ENCODE measurements at places on chromosomes 11 and 22.

GRCh38 chr11:116518141-116518540 lies 254.6 kb downstream of the BUD13 start:
- no peak for DNase-seq

- no peak for DNase-seq
Measured at GRCh38 chr11:85133636-85134035, 493.5 kb downstream of the DLG2 start.

GRCh38 chr11:58615559-58615958 lies 6.9 kb upstream of the CNTF start:
- no peak for DNase-seq

GRCh38 chr11:116876656-116877055 lies 39.2 kb upstream of the APOA1 start:
- DNase-seq = no peak

DNA sequence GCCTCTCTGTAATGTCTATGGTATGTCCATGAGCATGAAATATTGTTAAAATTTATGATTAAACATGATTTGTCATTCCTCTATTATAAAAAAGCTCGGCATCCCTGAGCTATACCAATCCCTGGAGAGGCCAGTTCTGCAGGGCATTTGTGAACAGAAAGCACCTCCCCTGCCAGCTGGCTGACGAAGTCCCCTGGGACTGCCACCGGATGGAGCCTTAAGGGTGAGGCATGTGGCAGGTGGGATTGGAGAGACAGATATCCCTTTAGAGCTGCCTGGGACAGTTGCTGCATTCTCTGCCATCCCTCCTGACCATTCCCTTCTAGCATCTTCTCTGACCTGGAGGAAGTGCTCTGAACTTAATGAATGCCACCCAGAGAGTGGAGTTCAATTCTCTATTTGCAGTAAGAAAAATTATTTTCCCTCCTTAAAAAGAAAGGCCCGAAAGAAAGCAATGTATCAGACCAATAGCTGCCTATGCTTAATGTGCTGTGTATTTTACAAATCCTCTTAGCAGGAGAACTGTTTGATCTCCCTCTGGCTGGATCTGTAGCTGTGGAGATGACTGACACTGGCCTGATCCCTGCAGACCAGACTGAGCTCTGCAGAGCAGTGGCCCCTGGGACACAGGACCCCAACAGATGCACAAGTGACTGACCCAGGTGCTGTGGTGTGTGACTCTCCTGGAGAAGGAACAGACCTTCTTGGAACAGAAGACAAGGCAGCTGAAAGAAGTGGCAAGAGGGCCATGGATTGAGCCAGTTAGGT lies 219.0 kb upstream of the NAV2 start:
- no peak for DNase-seq

DNA sequence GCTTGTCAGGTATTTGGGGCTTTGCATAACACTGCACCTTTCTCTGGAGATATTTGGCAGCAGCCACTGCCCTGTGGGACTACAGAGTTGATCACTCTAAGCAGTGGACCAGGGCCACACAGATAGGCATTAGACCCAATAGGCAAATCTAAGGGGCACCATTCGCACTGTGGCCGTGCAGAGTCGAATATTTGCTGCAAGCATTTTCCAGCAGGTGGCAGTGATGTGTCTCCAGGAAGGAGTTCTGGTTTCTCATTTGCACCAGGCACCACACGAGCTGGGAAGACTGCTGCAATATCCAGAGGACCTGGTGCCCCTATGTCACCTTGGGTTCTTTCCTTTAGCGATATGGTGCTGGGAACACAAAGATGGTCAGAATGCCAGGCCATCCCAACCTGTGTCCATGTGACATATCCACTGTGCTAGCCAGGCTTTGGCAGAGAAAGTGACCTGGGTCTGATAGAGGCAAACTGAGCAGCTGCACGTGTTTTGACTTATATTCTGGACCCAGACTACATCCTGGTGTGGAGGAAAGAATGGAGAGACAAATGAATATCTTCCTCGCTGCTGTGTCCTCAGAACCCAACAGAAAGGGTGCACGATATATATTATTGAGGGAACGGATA lies 318.7 kb downstream of the BUD13 start:
- peak; percentile 53 for DNase-seq

DNA sequence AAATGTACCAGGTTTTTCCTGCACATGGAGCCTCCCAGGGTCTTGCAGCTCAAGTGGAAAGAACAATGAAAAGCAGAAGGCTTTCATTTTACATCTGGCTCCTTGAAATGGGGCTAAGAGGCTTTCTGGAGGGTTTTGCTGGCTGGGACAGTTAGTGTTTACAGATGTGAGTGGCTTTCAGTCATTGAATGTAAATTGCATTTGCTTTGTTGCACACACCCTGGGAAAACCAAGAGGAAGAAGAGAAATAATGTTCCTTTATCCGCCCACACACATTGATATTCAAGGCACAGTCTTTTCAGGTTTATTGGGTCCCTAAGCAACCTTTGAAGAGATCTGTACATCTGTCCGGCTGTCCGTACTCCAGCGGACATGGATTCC lies 144.5 kb downstream of the SPON1 start:
- DNase-seq = no peak

DNA sequence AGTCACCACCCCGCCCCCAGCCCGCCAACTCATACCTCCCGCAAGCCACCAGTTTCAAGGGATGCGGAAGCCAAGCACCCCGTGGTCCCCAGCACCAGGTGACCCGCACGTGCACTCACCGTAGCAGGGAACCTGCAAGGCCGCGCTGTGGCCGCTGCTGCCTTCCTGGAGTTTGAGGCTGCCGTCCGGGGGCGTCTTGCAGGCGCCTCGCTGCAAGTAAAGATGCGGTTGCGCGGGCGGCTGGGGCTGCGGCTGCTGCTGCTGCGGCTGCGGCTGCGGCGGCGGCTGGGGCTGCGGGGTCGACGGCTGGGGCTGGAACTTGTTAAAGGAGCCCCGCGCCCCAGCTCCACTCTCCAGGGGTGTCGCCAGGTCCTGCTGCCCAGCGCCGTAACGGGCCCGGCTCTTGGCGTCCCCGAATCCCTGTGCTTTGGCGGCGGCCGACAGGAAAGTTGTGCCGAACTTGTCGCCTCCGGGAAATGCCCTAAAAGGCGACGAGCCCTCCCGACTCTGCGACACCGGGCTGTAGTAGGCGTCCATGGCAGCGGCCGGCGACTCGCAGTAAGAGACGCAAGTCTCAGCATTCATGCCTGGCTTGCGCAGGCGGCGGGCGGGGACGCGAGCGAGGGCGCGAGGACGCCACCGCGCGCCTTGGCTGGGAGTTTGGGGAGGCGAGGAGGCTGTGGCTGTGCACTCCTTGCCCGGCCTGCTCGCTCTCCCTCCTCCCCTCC lies at the start of gene ALX4:
Gene ALX4 (minus strand): TSS at position 662 of the 728 bp plus-strand sequence. CDS start 77 bp downstream, at position 585.
- DNase-seq = no peak

DNA sequence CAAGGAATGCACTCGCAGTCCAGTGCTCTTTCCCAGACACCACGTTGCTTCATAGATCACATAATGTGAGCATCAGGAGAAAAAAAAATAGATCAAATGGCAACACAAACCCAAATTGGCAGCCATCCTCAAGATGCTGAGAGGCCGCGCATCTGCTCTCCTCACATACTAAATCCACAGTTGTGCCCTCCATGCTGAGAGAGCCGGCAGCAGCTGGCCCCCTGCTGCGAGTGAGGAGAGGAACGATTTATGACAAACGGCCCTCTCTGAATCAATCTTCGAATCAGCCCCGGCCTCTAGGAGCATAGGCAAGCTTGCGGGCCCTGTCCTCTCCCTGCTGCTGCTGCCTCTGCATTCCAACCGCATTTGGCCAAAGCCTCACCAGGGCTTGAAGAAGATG lies 159.9 kb upstream of the TENM4 start:
- DNase-seq = no peak

- DNase-seq = no peak
Measured at GRCh38 chr11:131041331-131042040, 125.2 kb upstream of the SNX19 start.

GRCh38 chr11:11916981-11917399 lies 75.2 kb downstream of the USP47 start:
- peak; percentile 80 for DNase-seq

DNA sequence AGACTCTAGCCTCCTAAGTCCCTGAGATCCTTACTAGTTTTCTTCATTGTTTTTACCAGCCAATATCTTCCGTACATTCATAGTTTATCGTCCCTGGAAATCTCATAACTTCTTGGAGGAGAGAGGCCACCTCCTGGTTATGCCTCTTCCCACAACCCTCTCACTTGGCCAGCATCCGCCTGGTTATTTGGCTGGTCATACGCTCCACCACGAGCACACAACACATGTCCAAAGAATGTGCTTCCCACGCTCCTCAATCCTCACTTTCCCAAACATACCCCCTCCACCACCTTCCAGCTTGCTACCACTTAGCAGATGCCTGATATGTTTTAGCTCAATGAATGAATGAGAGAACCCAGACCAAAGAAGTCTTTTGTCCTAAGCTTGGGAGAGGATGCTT lies 83.5 kb upstream of the EIF3D start:
- DNase-seq = peak; percentile 3

GRCh38 chr11:113895367-113896155 lies 9.0 kb upstream of the HTR3B start:
- no peak for DNase-seq

GRCh38 chr11:33695051-33695566 lies 5.5 kb downstream of the C11orf91 start:
- DNase-seq = no peak

DNA sequence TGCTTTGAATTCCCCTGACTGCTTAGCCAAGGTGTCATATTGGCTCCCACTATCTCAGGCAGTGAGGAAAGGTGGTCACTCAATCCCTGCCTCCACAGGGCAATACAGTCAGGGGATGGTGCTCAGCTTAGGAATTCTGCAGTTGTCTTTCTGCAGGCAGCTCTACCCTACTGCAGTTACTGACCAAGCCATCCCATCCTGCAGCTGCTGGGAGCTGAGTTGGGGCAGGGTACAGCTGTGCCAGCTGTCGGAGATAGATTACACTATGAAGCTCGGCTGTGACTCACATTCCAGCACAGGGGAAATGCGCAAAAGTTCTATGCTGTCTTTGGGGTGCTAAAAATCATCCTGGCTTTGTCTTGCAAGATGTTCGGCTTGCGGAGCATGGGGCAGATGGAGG lies 4.4 kb upstream of the DAGLA start:
- DNase-seq = no peak

GRCh38 chr11:33005175-33005574 lies 10.5 kb upstream of the DEPDC7 start:
- no peak for DNase-seq
